Right atrium auricular region (tissue), 2 donors: ENCODE measurements at places on chromosomes 5 and 9. TPM values are rescaled to one million over a fixed set of nuclear protein-coding genes. Genes with fewer than 3 reads are reported as not detected.

PTGER4 gene
- total RNA-seq = 7.3 TPM

DNA sequence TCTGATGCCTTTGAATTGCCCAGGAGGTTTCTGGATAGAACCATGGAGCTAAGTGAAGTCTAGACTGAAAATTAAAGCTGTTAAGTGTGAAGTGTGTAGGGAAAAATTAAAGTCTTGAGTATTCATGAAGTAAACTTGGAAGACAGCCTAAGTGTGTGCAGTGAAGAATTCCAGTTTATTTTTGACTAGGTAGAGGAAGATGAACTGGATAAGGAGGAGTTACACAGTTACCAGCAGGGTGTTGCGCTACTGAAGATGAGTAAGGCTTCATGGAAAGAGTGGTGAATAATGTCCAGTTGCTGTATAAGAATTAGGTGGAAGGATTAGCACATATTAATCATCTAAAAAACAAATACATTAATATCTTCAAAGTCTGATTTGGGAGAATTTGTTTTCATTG lies 5.7 kb upstream of the CHD1 start:
- DNase-seq = no peak

DNA sequence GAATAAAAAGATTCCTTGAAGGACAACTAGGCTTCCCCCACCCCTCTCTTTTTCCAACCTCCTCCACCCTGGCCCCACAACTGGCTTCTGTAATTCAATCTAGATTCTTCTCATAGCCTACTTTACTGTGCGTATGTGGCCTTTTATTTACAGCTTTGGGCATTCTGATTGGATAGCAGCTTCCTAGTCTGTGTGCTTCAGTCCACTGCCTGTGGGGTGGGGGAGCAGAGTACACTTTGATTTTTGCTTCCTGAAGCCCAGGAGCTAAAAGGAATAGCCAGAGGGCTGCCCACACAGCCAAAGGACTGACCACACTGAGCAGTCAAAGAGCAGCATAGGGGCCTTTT lies 30.4 kb downstream of the RUSC2 start:
- no peak for DNase-seq

GRCh38 chr5:150672237-150672883 lies 11.3 kb downstream of the MYOZ3 start:
- DNase-seq = peak; percentile 74

GRCh38 chr5:77546-77945 lies 14.4 kb upstream of the PLEKHG4B start:
- DNase-seq = no peak

DNA sequence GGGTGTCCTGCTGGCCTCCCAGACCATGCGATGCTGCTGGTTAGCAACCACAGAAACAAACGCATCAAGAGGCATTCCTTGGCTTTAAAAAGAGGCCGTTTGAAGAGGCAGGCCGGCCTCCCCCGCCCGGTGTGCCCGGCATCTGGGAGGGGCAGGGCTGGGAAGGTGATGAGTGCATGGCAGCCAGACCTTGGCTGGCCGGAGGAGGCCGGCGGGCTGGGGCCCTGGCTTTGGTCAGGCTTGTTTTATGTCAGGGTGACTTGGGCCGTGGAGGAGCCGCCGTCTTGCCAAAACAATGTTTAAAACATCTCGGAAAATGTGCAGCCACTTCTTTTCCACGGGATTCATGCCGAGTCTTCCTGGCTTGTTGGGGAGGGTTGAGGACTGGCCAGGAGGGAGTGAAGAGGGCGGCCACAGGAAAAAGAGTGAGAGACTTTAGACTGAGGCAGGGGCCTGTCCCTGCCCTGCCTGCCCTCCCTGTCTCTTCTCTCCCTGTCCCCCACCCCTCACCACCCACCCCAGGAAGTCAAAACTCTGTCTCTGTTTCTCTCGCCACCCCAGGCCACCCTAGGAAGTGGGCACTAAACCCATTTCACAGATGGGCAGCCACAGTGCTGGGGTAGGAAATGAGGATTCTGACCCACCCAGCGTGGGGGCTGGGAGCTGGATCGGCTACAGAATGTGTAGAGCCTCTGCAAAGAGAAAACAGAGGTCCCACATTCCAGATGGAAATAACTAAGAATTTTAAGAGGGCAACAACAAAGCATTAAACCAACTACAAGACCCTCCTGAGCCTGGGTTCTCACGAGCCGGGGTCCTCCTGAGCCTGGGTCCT lies 143.0 kb downstream of the RXRA start:
- DNase-seq = peak; percentile 75

ALDH1A1 gene
- 24.0 TPM for total RNA-seq

- no peak for DNase-seq
These were observed 219.0 kb upstream of the PIK3R1 start for GRCh38 chr5:67996596-67996995.

DNA sequence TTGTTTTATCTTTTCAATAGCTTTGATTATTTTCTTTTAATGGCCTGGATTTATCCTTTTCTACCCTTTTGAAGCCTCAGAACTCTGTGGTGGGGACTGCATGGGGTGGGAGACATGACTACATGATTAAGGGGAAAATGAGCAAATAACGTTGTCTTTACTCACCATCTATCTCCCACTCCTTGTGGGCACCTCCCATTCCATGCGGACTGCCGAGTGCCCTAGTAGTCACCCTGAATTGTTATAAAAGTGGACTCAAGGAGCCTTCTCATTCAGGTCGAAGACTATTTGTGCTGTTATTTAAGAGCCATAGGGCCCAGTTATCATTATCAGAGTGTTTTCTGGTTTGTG lies 281.8 kb downstream of the MLLT3 start:
- no peak for DNase-seq

DNA sequence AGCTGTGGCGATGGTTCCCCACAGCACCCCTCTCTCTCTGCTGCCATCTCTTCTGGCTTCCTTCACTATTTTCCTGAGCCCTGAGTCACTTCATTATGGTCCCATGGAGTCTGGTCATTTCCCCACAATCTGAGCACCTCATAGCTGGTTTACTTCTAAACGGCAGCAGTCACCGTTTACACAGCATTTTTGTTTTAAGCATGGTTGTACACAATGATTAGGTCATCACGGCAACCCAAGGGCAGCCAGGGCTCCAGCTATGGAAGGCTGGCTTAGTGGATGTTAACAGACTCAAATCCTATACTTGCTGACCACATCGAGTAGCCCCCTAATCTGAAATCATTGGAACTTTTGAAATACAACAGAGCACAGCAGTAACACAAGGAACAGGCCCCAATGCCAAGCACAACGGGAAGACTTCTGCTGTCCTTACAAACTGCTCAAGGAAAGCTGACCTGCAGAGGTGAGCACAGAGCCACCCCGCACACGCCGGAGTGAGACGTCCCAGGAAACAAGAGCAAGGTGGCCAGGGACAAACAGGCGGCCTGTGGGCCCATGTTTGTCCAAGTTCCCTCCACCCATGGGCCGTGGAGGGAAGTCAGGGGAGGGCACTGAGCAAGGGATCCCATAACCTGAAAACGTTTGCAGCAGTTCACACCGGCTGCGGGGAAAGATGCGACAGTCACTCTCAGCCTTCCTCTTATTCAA lies 22.9 kb downstream of the CAMSAP1 start:
- no peak for DNase-seq

DNA sequence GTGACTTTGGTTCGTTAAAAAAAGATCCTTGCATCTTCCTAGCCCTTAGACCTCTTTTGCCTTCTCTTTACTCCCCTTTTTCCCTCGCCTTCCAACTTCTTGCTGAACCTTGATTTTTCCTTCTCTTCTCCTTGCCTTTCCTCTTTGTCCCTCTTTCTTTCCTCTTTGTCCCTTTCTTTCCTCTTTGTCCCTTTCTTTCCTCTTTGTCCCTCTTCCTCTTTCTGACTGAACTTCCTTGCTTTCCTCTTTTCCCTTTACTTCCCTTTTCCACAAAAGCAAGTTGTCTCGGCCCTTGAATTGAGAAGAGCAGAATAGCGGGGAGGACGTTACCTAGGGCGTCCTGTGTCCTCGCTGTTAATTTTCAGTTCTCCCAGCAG lies 1.4 kb upstream of the MLLT3 start:
- DNase-seq = no peak

DNA sequence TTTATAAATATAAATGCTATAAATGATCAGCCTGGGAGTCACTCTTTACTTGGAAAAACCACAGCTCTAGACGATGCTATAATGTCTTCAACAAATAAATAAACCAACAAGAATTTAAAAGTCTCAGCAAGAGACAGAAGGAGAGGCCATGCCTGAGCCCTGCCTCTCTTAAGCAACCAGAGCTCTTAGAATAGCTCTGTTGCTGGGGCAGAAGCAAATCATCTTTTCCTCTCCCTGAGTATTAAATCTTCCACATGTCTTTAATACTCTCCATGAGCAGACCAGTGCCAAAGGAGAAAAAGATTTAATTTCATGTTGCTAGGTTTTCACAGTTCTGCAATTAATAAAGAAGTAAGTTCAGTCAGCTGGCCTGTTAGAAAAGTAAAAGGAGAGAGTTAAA lies 408.0 kb upstream of the SLC30A5 start:
- no peak for DNase-seq

INSL4 gene
- total RNA-seq = not detected

- DNase-seq = no peak
These were observed 33.5 kb downstream of the MTMR12 start for GRCh38 chr5:32279223-32279622.

DBH gene
- total RNA-seq = not detected

SLC36A3 gene
- not detected for total RNA-seq

CCDC192 gene
- total RNA-seq = not detected

CLIC3 gene
- total RNA-seq = 6.5 TPM

NPR3 gene
- total RNA-seq = 22.0 TPM

DNA sequence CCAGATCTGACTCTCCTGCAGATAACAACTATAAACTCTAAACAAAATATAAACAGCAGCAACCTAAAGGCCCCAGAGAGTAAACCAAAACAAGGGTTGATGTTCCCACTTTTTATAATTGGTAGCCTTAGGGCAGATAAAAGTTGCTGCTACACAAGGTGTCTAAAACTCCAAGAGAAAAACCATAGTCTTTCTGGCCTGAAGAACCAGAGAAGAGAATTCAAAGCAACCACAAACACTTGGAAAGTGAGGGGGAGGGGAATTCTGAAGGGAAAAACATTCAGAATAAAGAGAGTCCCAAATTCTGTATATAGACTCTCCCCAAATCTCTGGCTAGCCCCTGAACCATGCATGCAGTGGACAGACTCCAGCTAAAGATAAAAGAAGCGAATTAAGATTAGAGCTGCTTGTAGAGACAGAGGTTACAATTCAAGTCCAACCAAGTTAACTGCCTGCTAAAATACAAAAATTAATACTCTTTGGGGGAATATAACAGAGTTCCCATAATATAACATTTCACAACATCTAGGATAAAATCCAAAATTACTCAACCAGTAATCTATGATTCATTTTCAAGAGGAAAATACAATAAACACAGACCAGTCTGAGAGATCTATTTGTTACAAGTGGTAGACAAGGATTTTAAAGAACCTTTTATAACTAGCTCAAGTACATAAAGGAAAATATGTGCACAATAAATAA lies 37.5 kb upstream of the RGMB start:
- no peak for DNase-seq

DCANP1 gene
- total RNA-seq = not detected

DNA sequence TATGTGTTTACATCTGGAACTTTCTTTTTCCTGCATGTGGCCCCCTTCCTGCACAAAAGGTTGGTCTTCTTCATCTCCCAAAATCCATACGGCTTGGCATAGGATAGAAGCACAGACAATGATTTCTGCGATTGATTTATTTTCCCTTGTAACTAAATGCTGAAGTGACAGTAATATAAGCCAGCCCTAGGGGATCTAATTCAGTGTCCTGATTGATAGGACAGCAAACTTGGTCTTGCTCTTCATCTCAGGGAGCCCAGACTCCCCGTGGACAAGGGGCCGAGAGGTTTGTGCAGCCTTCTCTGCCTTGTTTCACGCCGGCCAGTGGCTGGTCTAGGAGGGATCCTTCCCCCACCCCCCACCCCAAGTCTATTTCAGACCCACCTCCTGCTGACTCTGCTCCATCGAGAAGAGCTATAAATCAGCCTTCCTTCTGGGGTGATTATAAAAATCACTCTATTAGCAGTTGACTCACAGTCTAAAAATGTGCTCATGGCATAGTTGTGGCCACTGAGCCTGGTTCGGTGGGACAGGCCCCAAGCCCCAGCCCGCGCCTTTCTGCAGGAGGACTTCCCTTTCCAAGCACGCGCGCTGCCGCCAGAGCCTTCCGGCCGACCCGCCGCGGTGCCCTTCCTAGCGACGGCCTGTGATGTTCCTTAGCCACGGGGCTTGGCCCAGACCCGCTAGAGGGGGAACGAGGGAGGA lies 89.8 kb upstream of the COL5A1 start:
- DNase-seq = peak; percentile 72
